ENCODE measurements at places on chromosomes 5 and 9.

DNA sequence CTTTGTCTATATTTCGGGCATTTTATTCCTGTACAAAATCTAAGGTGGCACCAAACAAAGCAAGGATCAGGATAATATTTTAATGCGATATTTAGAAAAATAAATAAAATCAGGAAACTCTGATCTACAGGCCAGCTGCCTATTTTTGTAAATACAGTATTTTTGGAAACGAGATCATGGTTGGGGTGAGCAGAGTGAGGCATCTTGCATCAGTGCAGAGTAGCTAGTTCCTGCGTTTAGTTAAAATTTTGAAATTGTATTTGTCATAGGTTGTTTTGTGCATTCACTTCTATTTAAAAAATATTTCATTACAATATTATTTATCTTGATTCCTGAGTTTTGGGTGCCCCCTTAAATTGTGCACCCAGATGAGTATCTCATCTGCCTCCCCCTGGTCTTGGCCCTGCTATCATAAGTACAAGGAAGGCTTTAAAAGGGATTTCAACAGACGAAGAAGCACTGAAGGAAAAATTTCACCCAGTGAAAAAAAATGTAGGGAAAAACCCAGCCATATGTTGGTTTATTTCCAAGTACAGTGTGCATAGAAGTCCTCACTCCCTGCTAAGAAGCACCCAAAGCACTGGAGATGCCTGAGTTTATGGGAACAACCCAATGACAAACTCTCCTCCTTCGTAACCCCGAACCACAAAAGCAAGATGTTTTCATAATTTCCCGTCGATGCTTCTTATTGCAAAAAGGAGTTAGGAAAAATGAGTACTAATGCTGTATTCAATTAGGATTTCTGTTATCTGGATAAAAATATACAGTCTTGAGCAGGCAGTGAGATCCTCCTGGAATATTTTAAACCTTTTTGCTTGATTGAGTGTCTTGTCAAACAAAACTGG, 304.7 kb upstream of the CLINT1 start:
- no peak for DNase-seq

DNA sequence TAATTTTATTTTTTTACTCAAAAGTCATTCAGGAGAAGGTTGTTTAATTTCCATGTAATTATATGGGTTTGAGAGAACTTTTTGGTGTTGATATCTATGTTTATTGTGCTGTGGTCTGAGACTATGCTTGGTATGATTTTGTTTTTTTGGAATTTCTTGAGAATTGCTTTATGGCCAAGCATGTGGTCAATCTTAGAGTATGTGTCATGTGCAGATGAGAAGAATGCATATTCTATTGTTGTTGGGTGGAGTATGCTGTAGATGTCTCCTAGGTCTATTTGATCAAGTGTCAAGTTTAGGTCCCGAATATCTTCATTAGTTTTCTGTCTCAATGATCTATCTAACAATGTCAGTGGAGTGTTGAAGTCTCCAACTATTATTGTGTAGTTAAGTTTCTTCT, 134.9 kb downstream of the HMHB1 start:
- no peak for DNase-seq

- DNase-seq, result no peak
These were observed 136.1 kb upstream of the DMAC1 start for GRCh38 chr9:7935681-7936080.

DNA sequence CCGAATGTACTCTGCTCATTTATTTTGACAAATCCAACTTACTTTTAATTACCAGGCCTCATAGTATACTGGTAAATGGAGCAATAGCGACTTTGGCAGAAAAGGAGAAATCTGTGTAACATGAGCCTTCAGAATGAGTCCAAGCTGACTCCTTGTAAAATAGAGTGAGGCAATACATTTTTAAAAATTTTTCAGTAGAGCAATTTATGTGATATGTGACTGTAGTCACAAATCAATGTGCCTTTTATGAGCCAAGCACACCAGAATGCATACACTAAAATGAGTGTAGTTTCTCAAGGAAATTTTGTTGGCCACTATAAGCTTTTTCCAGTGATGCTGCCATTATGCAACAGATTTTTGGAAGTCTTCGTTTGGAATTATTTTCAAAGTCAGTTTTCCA, 73.8 kb downstream of the SNCAIP start:
- DNase-seq, result no peak

- DNase-seq, result no peak
These were observed 78.3 kb downstream of the LMNB1 start for GRCh38 chr5:126855266-126855665.

DNA sequence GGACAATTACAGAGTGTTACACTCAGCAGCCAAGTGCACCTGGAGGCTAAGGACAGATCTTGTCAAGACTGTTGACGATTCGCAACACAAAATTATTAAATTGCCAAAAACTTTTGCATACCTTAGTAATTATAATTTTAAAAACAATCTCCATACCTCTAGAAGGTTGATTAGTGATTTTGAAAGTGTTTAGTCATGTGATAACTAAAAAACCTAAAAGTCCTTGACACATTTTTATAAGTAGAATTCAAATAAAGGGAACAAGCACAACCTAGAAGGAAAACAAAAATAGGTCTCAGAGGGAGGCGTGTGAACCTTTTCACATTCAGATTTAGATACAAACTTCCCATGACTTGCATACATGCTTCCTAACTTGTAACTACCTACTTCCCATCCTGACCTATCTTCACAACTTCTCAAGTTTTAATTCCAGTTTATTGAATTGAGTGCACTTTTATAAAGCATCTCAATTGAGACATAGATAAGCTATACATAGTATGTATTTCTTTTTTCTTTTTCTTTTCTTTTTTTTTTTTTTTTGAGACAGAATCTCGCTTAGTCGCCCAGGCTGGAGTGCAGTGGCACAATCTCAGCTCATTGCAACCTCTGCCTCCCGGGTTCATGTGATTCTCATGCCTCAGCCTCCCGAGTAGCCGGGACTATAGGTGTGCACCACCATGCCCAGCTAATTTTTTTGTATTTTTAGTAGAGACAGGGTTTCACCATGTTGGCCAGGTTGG, 5.8 kb downstream of the ZNF367 start:
- DNase-seq, result no peak

- DNase-seq, result no peak
These were observed 501.3 kb upstream of the FTMT start for GRCh38 chr5:121350181-121350930.

GRCh38 chr5:176151281-176151680, 86.9 kb upstream of the SIMC1 start:
- DNase-seq, result no peak

DNA sequence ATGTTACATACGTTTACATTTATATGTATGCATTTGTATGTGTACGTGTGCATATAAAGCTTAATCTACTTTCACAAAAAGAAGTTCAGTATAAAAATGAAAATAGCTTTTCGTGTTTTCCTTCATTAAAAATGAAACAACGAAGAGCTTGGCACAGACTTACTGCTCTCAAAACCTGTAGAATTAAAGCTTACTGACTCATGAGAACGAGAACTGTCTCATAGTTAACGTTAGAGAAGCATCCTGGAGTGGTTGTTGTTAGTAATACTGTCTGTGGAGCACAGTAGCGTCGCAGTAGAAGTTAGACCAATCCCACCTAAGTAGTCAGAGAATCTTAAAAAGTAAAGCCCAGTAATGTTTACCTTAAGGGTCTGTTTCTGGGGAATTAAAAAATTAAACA, 1.3 kb downstream of the MAT2B start:
- no peak for DNase-seq

DNA sequence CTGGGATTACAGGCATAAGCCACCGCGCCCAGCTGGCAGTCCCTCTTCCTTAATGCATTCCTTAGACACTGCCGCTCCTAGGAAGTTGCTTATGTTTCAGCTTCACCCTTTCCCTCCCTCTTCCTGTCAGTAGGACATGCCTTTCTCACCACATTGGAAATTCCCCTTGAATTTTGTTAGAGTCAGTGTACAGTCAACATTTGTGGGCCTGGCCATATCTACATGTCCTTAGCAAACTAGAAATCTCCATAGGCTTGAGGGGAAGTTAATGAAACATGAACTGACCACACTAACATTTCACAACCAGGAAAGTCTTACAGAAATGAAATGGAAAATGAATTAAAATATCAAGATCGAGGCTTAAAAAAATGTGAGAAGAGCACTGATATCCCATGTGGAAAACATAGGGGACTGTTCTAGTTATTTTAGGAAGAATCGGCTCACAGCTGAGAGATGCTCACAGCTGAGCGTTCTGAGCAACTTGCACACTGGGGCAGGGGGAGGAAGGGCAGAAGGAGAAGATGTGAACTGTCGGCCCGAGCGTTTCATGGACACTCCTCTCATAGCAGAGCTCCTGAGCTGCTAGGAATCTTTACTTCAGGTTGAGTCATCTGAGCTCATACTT, 21.1 kb upstream of the LVRN start:
- no peak for DNase-seq

- DNase-seq, result no peak
These were observed 64.0 kb upstream of the KCNN2 start for GRCh38 chr5:114297915-114298314.

- DNase-seq, result no peak
These were observed 95.7 kb upstream of the EGFLAM start for GRCh38 chr5:38162625-38163024.

GRCh38 chr9:3477236-3477834, 48.5 kb downstream of the RFX3 start:
- DNase-seq, result no peak

DNA sequence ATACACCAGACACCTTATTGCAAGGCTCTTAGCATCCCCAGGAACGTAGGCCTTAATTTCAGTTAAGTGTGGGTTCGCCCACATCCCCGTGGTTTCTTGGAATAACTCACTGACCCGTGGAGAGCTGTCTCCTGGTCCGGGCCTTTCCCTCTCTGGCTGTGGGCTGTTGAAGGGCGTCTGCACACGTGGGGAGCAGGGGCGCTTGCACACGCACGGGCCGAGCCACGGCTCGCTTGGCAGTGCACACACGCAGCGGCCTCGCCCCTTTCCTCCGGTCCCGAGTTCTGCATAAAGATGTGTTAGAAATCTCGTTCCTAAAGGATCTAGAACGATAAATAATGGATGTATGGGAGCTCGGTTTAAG, 141.9 kb downstream of the PBX3 start:
- DNase-seq, result no peak

- no peak for DNase-seq
These were observed 973.3 kb downstream of the TAF11L14 start for GRCh38 chr5:18607570-18607969.

GRCh38 chr9:2270565-2270964, 255.4 kb downstream of the SMARCA2 start:
- DNase-seq, result no peak

- DNase-seq, result no peak
These were observed 66.1 kb upstream of the CTSL start for GRCh38 chr9:87659534-87660419.

DNA sequence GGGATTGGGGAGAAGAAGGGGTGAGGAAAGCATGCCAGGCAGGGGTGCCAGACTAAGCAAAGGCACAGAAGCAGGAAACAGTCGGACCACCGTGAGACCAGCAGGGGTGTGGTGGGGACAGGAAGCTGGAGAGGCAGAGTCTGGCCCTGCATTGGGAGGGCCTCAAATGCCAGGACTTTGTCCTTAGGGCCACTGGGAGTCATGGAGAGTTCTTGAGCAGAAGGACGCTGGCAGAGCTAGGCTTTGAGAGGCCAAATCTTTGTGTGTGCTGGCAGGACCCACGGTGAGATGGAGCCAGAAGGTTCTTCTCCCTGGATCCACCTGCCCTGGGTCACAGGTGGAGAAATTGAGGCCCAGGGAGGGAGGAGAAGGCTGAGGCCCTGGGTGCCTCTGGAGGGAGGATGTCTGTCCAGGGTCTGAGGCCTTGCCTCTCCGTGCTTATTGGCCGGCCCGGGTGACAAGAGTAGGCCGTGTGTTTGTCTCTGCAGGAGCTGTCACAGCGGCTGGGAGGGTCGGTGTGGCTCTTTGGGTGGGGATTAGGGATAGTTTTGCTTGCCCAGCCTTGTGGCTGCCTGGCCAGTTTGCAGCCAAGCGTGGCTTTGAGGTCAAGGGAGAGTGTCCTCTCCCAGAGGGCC, 1.8 kb upstream of the ENG start:
- DNase-seq, result no peak

DNA sequence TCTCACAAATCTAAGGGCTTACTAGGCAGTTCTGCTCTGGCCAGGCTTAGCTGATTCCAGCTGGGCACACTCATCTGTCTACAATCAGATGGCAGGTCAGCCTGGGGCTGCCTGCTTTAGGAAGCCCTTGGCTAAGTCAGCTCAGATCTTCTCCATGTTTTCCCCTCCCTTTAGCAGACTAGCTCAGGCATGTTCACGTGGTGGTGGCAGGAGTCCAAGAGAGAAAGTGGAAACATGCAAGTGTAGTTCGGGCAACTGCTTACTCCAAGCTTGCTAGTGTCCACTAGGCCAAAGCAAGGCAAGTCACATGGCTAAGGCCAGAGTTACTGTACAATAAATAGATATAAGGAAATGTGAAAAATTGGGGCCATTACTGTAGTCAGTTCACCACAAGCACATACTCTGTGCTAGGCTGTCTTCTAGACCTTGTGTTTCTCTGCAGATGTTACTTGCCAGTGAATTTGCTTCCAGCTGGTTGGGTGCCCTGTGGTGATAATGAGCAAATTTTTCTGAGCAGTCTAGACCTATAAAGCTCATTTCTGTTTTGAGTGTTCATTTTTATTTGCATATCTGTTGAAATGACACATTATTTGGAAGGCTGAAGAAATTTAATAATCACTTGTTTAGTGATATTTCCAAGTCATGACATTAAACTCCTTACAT, 38.3 kb downstream of the RECK start:
- DNase-seq, result no peak

GRCh38 chr5:161847941-161848391, at the start of gene GABRA1:
GABRA1 (plus strand) TSS chr5:161848120; CDS start chr5:161850811, 2,691 bp downstream.
- no peak for DNase-seq

Measured in stimulated activated CD8-positive, alpha-beta memory T cell treated with anti-CD3 and anti-CD28 coated beads, Interleukin-15, amount 100 ng/mL, for 48 hours (primary cell).